ENCODE measurements at places on chromosomes 1 and 21. TPM values are rescaled to one million over a fixed set of nuclear protein-coding genes. Genes with fewer than 3 reads are reported as not detected.
A peak's percentile ranks its signal among the peaks of the same experiment; 100 is the strongest.

The ARL8A gene
- 59.7 TPM for total RNA-seq

The LRRC53 gene
- total RNA-seq: not detected

The LRRN2 gene
- 7.6 TPM for total RNA-seq

The TENT5C gene
- 0.07 TPM for total RNA-seq

DNA sequence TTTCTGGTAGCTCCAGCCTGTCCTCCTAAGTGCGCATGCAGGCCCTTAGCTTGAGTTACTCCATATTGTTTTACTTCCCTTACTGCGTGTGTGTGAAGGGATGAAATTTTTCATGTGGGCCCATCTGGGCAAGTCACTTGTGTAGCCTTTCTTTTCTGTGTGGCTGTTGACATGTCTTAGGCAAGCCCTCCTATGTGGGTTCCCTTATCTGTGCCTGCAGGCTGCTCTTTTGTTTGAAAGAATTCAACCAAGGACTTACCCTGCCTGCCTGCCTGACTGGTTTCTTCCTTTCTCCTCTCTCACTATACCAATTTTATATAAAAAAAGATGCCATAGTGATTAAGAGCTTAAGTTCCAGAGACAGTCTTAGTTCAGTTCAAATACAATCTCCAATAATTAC, 249.3 kb downstream of the ATG4C start:
- DNase-seq: no peak

DNA sequence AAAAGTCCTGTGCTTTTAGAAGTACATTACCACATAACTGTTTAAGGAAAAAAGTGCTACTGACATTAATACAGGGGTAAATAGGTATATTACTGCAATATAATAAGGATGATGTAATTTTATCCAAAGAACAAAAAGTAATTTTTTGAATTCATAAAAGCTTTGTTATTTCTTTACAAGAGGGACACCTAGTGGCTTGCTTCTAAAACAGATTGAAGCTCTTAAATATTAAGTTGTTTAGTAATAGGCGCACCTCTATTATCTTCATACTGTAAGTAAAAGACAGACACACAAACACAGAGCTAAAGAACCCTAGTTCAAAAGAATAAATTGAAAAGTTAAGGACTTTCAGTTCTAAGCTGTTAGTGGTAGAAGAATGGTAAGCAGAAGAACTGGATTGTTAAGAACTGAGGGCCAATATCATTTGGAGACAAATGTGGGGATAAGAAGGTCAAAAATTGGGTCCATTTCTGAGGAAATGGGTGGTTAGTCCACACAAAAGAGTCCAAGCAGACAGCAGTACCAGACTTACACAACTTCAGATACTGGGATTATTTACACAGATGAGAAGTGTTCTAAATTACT, 15.4 kb downstream of the ZNHIT6 start:
- DNase-seq: peak; percentile 25

GRCh38 chr1:41773144-41773591, 145.6 kb downstream of the HIVEP3 start:
- DNase-seq: peak; percentile 54
